ENCODE measurements at places on chromosomes 2 and 18. TPM values are rescaled to one million over a fixed set of nuclear protein-coding genes. Genes with fewer than 3 reads are reported as not detected.

- no peak for DNase-seq
Measured at GRCh38 chr2:112137516-112138158, 548 bp upstream of the FBLN7 start.

The HAAO gene
- total RNA-seq: 18.5 TPM

The MAPK4 gene
- total RNA-seq: 2.8 TPM

GRCh38 chr2:80102026-80102425 lies 202.5 kb downstream of the LRRTM1 start:
- no peak for DNase-seq

- no peak for DNase-seq
Measured at GRCh38 chr2:119142824-119143223, 15.7 kb downstream of the C1QL2 start.

DNA sequence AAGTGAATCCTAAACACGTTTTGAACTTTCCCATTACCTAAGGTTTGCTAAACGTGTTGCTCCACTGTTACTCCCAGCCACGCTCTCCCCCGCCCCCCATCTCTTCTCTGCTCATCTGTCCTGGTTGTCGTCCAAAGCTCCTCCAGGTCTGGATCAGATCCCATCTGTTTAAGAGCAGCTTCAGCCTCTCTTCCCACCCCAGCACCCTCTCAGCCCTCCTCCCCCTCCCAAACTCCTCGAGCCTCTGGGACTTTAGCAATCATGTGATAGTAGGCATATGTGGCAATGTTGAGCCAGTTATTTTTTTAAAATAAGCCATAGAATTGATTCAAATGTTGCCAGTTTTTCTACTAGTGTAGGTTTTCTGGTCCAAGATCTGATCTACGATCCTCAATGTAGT lies 20.0 kb upstream of the LPIN1 start:
- peak; percentile 70 for DNase-seq

The SKOR2 gene
- not detected for total RNA-seq

All from uterus (tissue), 4 donors.